ENCODE measurements at places on chromosomes 2 and 18.

GRCh38 chr18:13572721-13573120 is 153.6 kb downstream of the FAM210A start:
- DNase-seq = no peak

DNA sequence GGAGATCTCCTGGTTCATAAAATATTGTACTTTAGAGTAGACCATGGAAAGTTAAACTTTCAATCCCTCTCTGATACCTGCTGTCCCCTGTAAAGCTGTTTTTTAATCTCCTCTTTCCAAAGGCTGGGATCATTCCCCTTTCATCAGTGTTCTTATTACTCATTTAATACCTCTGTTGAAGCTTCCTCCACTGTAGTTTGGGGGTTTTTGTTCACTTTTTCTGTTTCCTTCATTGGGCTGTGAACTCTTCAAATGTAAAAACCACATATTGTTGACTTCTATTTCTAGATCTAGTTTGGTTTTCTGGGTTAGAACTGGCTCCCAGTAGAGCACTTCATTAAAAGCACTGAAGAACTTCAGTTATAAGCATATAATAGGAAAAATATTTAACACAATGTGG is 598.1 kb downstream of the RNF144A start:
- DNase-seq = no peak

DNA sequence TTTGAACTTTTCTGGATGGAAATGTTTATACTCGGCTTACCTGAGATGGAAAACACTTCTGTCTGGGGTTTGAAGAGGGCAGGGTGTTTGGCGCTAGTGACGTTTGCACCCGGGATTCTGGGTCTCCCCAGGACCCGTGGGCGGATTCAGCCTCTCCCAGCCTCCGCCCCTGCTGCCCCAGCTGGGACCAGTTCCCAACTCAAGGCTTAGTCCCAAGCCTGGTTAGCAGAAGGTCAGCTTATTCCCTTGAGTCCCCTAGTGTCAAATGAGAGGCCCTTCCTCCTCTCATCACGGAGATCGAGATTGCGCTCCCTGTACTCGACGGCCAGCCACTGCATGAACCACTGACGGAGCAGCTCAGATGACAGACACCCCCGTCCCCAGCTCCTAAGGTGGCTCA is 123.2 kb downstream of the RTP5 start:
- no peak for DNase-seq

DNA sequence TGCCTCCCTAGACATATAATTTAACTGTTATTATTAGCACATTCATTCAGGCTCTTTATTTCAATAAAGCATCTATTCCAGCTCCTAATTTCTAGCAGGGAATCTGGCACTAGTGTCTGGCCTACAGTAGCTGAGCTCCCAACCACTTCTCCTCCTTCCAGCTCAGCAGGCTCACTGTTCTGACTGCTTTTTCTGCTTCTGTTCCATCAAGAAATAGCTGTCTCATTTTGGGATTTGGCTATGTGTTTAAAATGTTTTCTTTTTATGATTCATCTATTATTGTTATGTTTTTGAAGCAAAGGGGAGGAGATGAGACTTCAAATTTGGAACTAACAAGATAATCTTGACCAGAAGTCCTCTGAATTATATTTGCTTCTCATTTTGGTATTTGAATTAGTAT is 172.7 kb upstream of the SMAD7 start:
- DNase-seq = no peak

DNA sequence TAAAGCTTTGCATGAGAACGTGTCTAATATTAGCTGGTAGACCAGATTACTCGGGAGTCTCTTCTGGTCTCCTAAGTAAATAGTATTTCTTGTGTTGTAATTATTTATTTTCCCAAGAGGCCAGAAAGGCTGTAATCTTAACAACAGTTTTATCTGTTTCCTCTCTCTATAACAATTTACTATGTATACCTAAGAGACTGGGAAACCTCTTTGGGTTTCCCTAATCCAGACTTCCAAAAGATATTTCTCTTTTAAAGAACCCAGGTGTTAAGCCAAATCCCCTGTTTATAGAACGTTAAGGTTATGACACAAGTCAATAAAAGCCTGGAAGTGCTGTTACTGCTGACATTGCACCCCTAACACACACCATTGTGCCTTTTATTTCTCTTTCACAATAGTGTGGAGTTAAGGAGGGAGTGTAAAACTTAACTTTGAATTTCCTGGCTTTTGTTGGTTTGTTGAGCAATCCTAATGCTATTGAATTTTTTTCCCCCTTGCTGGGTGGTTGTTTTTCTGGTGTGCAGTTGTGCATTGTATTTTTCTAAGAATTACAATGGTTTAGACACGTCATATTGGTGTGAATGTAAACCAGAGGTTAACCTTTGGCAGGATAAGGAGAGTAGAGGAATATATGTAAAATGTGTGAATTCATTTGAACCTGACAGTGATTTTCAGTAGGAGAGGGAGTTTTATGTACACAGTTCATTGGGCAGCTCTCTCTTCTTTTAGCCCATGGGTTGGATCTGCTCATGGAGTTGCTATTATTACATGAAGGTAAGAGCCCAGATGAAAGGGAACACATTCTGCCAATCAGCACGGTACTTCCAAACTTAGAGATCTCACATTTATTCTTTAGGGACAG is 192.8 kb downstream of the MTX2 start:
- DNase-seq = no peak

- no peak for DNase-seq
Observed at GRCh38 chr2:100757621-100758394, 62.1 kb upstream of the NPAS2 start.

Data from hippocampal formation (tissue), 2 donors.